Stromal cell of bone marrow (primary cell): ENCODE measurements at places on chromosomes 5 and 9.
A peak's percentile ranks its signal among the peaks of the same experiment; 100 is the strongest.

- DNase-seq, result no peak
Measured at GRCh38 chr9:89701221-89701798, 96.5 kb downstream of the GADD45G start.

DNA sequence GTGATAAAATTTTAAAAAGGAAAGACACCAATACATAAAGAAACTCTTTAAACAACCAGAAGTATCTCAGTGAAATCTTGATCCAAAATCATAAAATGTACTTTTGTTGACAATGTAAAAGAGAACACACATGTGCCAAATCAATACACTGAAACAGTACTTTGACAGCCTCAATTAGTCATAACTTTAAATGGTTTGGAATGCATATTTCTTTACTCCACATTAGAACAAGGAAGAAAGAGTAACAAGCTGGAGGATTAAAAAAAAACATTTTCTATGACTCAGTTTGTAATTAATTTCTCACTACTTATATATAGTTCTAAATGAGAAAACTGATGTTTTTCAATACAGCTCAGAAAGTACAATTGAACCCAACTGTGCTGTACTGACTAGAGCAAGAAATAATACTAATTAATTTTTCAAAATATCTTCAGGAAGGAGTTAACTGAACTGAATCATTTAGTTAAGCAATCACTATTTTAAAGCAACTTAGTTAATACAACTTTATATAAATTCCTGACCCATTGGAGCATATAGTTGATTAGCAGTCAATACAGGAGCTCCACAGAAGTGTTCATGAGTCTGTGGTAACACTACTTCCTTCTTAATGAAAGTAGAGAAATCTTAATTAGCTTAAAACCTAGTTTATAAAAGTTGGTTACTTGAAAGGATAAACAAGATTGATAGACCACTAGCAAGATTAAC, 101.0 kb downstream of the NR3C1 start:
- no peak for DNase-seq

- no peak for DNase-seq
Measured at GRCh38 chr5:53092242-53092641, 17.3 kb downstream of the MOCS2 start.

DNA sequence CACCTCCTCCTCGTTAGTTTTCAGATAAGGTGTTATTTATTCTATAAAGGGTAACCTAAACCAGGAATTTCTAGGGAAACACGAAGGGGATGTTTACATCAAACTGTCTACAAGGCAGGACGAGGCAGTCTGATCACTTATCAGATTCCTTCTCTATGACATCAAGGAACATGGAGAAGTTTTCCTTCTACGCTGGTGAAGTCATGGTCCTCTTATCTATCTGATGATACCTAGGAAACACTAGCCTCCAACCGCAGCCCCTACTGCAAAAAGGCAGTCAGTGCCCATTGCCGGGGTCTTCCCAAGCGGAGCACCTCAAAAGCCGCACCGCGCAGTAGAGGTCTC, 1.5 kb downstream of the MPDZ start:
- no peak for DNase-seq

GRCh38 chr5:173808079-173808808, 79.9 kb upstream of the CPEB4 start:
- no peak for DNase-seq

DNA sequence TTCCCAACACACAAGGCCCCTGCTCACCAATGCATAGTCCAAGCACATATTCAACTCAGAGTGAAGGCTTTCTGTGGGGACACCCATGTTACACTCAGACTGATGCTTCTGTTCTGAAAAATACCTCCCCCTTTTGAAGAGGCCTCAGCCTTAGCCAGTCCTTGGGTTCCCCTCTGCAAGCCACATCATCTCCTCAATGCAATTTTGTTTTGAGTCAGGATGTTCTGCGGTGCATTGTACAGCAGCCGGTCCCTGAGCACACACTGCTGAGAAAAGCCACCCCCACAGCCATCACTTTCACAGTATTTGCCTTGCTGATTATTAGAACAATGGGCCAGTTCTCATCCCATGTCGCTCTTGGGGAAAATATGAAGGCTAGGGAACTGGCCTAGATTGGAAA, 241.2 kb downstream of the FAM114A2 start:
- no peak for DNase-seq

GRCh38 chr9:127815512-127816361, 13.1 kb downstream of the FPGS start:
- no peak for DNase-seq

- no peak for DNase-seq
Measured at GRCh38 chr5:168807287-168807686, 228.1 kb upstream of the PANK3 start.

DNA sequence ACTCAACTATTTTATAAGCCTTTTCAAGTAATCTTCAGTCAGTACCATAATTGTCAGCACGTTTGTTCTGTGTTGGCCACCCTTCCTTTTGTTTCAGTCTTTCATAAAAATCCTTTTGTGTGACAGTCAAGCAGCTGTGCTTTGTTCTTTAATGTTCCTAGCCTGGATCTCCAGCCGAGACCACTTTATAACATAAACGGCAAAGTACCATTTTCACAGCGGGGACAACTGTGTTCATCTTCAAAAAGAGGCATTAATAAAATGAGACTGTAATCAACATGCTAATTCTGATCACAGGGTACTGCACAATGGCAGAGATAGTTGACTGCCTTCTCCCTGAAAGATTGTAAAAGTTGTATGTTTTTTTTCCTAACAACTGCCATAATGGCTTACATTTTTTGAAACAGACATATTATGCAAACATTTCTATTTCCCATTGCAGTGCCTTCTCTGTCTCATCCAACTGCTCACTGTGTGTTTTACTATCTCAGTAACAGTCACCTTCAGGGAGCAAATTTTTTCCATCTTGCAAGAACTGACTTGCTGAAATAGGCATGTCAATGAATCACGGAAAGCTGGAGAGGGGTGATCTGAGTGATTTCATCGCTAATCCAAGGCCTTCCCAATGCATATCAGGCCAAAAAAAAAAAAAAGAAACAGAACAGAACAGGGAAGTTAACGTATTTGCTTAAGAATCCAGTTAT, 828.5 kb upstream of the DMAC1 start:
- no peak for DNase-seq

- DNase-seq, result peak; percentile 64
Measured at GRCh38 chr9:122206118-122207046, 22.4 kb downstream of the LHX6 start.

DNA sequence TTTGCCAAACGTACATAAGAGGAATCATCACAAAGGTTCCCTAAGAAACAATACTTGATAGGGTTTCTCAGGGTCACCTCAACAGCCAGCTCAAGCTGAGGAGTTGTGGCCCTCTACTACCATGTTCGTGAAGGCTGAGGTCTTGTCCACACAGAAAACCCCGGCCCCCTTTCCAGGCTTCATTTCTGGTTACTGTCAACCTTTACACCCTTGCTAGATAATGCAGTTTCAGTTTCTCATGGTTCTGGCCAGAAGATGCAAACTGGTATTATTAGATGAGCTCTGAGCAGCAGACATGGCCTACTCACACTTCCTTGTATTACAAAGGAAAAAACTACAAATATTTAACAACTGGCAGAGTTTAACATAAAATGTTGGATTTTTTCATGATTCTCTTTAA, 22.8 kb upstream of the KCNN2 start:
- DNase-seq, result no peak

GRCh38 chr9:113488071-113488470, 24.5 kb downstream of the RGS3 start:
- DNase-seq, result no peak

DNA sequence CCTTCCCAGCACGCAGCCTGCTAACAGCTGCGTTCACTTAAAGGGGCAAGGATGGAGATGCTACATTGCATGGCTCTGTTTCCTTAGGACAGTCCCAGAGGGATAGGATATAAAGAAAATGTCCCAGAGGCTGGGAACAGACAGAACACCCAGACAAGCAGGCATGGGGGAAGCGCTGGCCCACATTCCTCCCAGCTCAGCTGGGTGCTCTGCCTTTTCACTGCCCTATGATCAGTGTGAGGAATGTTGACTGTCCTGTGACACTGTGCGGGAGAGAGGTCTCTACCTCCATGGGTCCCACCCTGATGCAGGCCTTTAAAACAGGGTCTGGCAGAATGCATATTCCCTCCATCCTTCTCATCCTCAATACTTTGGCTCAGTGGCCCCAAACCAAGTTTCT, 459.4 kb upstream of the DMAC1 start:
- no peak for DNase-seq
